ENCODE measurements at places on chromosomes 4 and X.

DNA sequence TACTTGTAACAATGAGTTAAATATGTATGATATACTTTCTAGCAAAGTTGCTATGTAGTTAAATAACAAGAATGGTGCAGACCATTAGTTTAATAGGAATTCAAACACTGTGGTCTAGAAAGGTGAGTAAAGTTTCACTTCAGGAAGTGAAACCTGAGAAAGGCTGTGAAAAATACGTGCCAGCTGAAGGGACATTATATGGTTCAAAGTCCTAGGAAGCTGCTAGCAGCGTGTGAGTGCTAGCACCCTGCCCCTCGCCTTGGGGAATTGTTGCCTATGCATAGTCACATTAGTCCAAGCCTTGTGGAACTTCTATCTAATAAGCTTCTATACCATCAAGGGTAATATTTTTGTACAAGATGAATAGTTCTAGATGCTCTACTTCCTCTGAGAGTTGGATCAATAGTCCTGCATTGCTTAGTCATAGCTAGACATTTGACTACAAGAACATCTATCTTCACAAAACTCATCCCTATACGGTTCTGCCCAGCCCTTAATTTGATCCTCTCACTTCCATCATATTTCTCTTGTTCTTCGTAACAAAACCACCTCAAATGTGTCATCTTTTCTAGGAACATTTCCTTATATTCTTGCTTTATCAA is 45.8 kb upstream of the ARSJ start:
- DNase-seq = no peak

GRCh38 chr4:139532947-139533346 is 23.1 kb downstream of the SETD7 start:
- DNase-seq = no peak

DNA sequence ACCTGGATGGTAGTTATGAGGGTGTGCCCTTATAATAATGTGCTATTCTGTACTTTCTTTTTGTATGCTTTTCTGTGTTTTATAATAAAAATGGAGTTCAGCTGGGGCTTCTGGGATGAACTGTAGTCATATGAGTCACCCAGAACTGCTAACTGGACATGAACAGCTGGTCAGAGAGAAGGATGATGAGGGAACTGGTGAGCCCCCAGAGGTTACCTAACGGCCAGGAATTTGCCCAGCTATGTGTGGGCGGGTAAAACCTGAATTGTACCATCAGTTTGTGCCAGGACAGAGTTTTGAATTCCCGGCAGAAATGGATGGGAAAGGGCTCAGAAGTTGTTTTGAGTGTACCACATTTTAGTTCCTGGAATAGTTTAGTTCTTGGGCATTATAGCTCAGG is 138.0 kb upstream of the USP9X start:
- DNase-seq = no peak

GRCh38 chr4:158384414-158384813 is 137.3 kb upstream of the RXFP1 start:
- no peak for DNase-seq

- DNase-seq = peak; percentile 23
These were observed 57.5 kb downstream of the DCX start for GRCh38 chrX:111354496-111354895.

DNA sequence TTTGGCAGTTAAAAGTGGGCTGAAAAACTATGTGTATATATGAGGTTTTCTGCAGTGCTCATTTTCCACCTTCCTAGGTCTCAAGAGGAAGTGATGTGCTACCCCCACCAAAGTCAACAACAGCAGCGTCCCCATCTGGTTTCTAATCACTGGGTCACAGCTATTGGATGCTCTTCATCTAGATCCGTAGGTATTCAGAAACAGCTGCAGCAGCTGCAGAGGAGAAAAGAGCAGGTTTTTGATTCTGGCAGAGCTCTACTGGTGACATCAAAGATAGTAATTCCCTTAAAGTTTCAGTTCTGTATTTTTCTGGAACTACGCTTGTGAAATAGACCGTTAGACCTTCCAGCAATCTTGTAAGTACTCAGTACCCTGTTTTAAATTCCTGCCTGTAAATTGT is 5.8 kb upstream of the GUCY2F start:
- DNase-seq = no peak

GRCh38 chrX:9682861-9683260 is 82.8 kb downstream of the GPR143 start:
- no peak for DNase-seq

DNA sequence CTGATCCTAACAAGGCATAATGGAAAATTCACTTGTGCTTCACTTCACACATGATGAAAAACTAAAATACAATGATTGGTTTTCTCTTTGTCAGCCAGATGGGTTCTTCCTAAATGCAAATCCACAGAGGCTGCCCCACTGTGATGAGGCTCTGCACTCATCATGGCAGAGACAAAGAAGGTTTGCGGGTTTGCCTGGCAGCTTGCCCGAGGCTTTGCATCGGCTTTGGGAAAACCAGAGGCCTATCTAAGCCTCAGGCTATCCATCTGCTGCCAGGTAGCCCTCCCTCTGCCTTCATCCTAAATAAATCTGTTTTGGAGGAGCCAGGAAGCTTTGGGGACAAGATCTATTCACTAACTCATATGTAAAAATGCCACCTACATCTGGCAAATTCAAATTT is 244.2 kb downstream of the PACRGL start:
- DNase-seq = no peak

GRCh38 chrX:2135421-2135820 is 365.4 kb downstream of the DHRSX start:
- no peak for DNase-seq

DNA sequence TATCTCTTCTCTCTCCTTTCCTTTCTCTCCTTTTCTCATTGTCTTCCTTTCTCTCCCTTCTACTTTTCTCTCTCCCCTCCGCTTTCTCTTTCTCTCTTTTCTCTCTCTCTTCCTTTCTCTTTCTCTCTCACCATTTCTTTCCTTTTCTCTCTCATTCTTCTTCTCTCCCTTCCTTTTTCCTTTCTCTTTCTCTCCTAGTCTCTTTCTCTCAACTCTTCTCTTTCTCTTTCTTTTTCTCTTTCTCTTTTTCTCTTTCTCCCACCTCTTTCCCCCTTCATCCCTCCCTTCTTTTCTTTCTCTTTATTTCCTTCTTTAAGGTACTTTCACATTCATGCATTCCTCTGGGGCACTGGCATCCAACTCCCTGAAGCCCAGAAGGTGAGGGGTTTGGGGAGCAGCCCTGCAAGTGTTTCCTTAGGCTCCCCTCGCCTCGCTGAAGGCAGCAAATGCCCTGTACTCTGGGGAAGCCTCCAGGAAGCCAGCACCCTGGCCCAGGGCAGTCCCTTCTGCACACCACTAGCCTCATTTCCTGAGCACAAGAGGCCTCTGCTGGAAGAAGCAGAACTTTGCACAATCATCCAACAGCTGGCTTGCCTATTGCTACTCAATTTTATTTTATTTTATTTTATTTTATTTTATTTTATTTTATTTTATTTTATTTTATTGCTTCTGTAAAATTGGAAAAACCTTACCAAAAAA is 124.2 kb downstream of the NFKB1 start:
- peak; percentile 76 for DNase-seq

DNA sequence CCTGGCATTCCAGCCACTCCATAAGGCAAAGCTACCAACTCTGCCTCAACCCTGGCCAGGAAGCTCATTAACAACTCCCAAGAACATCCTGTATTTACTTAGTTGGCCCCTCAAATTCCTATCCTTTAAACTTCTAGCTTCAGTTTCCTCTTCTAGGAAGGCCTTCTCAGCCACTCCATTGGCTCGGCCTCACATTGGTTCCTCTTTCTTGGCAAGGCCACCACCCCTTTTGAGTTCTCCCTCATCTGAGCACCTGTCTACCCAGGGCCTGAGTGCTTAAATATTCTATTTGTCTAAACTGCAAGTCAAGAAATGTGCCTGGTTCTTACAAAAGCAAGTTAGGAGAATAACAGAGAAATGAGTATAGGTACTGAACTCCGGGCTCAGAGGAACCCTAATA is 10.0 kb downstream of the SMC1A start:
- no peak for DNase-seq

DNA sequence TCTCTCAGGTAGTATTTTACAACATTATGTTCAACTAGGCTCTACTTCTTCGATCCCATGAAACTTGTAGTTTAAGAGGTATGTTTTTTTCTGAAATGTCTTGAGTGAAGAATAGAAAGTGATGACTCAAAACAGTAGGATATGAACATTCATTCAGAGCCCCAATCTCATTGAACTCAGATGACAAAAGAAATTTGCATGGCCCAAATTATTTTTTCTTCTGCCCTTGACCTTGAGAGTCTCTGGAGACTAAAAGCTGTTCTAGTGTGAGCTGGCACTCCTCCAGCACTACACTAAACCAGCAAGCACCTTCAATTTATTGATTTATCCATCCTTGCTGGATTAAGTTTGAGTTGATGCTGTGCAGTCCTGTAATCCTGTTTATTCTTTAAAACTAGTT is 4.0 kb downstream of the DCLK2 start:
- no peak for DNase-seq

- DNase-seq = no peak
These were observed 941.8 kb downstream of the RAPGEF2 start for GRCh38 chr4:160044693-160045092.

DNA sequence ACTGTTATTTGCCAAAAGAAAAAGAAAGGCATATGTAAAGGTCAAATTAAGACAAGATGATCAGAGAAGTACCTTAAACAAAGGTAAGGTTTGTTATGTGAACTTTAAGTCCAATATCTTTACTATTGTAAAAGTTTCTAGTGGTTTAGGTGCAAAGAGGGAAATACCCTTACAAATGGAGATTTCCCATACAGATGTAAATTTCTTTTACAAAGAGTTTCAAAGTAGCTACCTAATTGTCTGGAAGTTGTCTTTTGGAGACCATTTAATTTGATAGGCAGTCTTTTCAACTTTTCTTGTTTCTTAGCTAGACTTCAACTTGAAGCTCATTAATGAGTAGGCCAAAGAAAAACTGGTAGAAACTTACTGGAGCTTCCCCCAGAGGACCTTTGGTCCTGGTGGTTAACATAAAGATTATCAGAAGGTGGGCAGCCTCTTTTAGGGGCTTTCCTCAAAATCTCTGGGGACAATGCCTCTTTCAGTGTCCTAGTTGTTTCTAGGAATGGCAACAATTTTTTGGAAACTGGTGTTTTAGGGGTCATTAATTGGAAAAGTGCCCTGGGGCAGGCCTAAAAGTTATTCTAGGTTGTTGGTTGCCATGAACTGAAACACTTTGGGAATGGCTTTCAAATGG is 297.3 kb downstream of the GUCY2F start:
- no peak for DNase-seq

DNA sequence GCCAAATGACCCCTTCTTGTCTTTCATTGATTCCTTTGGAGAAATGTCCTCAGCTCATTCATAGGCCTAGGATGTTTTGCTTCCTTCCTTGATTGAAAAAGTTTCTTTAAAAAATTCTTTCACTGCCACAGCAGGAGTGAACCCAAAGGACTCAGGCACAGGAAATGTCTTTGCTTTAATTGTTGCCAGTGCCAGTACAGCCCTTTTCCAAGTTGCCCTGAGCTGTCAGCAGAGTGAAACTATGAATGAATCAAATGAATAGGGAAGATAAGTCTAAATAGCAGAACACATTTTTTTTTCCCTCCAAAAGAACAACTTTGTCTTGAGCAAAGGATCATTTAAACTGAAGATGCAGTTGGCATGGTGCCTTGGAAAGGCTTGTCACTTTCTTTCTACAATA is 63.8 kb upstream of the SLC4A4 start:
- no peak for DNase-seq

DNA sequence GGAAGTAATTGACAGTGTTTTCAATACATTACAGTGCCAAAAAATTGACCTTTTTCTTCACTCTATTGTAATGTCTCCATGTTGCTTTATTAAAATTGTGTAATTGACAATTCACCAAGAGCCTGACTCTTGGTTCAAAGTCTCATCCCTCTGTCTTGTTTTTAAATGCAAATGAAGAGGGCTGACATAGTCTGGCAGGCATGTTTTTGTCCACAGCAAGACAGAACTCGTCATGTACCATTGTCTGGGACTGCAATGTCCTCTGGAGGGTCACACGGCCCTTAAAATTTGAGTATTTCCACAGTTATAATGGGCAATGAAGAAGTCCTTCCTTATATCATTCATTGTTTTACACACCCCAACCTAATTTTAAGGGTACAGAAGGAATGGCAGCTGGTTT is 38.0 kb upstream of the FBXW7 start:
- no peak for DNase-seq

GRCh38 chrX:53746718-53747117 is 60.2 kb upstream of the HUWE1 start:
- no peak for DNase-seq

GRCh38 chr4:52657292-52657617 is 1.8 kb downstream of the USP46 start:
- DNase-seq = no peak

GRCh38 chrX:134623293-134624045 is 34.8 kb downstream of the PLAC1 start:
- no peak for DNase-seq

- DNase-seq = no peak
These were observed 54.1 kb downstream of the ARHGAP10 start for GRCh38 chr4:147786031-147786430.

- no peak for DNase-seq
These were observed 10.3 kb downstream of the GNL3L start for GRCh38 chrX:54540289-54540688.

GRCh38 chr4:153087671-153088194 is 116.5 kb upstream of the TRIM2 start:
- no peak for DNase-seq

DNA sequence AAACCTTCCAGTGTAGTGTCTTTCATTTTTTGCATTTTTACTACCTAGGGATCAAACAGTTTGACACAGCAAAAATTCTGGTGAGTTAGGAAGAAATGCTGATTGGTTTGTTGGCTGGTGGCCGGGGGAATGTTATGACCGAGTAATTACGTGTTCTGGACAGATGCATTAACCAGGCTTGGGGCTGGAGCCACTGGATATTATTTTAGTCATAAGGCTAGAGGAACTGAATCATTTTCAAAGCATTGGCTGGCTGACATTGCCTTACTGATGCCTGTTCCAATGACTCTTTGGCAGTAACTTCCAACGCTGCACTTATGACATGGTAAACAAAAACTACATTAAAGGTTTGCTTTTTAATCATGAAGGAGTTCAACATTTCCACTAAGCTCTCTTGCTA is 84.6 kb downstream of the FBXO8 start:
- DNase-seq = no peak

GRCh38 chr4:3416270-3416669 is 25.5 kb upstream of the HGFAC start:
- no peak for DNase-seq

DNA sequence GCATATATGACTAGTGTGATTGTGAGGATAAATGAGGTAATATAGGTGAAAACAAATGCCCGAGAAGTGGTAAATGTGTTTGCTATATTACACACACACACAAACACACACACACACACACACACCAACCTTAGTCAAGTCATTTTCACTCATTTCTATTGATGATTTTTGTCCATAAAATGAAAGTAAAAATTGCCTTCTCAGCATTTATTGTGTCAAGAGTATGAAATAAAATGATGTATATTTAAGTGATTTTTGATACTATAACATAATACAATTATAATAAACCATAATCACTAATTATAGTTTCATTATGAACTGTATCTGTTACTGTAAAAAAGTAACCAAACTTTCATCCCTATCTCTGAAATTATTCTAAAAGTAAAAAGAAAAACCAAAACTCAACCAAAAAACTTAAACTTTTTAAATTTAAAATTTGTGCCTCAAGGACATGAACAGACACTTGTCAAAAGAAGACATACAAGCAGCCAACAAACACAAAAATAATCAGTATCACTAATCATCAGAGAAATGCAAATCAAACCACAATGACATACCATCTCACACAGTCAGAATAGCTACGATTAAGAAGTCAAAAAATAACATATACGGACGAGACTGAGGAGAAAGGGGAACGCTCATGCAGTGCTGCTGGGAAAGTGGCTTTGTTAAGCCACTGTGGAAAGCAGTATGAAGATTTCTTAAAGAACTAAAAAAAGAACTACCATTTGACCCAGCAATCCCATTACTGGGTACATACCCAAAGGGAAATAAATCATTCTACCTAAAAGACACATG is 601.0 kb downstream of the TMA16 start:
- no peak for DNase-seq
